CD4-positive, alpha-beta T cell treated with Interleukin-17A for 1 hour (primary cell): ENCODE measurements at places on chromosomes 5 and 9.

DNA sequence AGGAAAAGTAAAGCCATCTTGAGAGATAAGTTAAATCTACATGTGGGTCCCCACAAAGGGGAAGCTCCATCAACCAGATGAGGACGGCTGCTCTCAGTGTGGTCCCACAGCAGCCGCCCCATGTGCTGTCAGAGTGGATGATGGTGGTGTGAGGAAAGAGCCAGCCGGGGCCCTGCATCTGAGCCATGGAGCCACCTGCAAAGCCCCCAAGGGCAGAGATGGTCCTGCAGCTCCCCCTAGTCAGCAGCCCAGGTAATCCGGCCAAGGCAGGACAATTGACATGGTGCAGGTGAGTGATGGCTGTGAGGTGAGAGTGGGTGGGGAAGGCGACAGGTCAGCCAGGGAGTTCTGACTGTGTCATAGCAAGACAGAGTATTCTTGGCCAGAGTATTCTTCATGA lies 458.8 kb downstream of the ICE1 start:
- no peak for DNase-seq

- no peak for DNase-seq
These were observed 12.4 kb downstream of the LARP1 start for GRCh38 chr5:154767576-154767975.

DNA sequence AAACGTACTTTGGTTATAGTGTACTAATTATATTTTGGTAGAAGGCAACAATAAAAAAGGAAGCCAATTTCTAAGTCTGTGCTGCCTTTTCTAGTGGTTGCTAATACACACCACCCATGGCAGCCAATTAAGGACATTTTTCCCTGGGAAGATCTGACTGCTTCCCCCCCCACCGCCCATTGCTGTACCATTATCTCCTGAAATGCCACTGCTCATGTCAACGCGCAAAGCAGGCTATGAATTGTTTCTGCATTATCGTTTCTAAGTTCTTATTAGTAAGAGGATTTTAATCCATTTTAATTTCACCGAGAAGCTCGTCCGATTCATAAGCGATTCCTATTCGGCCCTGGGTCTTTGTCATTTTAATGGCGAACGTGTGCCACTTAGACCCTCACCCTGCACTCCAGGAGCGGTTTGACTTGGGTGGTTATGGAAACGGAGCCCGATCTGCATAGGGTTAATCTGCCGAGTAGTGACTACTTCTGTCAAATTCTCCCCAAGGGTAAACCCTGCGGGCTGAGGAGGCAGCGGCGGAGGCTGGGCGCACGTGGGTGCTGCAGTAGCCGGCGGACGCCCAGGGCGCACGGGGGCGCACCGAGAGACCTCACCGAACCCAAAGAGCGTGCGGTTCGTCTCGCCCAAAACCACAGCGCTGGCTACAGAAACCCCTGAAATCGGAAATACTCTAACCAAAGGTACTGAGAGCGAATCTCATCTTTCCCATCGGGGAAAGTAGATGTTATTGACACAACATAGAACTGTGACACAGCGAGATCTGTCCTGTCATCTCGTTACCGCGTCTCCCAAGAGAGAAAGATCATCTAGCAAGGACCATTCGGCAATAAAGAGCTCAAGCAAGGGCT lies 55.8 kb upstream of the SHC3 start:
- no peak for DNase-seq

GRCh38 chr9:121699571-121700164 lies 48.2 kb downstream of the DAB2IP start:
- DNase-seq, result no peak

DNA sequence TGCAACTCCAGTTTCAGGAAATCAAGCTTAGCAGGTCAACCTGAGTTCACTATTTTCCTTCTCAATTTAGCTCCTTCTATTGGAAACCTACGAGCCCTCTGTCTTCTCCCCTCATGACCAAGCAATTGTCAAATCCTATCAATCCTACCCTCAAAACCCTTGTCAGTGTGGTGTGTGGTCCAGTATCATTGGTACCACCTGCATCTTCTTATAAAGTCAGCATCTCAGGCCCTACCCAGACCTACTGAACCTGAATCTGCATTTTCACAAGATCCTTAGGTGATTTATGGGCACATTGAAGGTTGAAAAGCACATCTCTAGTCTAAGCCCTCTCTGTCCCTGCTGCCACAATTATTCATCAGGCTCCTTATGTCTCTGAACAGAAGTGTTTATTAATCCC lies 77.6 kb upstream of the NR4A3 start:
- no peak for DNase-seq
